ENCODE measurements at places on chromosomes 3 and 15. TPM values are rescaled to one million over a fixed set of nuclear protein-coding genes. Genes with fewer than 3 reads are reported as not detected.
A peak's percentile ranks its signal among the peaks of the same experiment; 100 is the strongest.

- no peak for DNase-seq
Measured at GRCh38 chr3:126270145-126270811, 86.9 kb downstream of the KLF15 start.

- DNase-seq = no peak
Measured at GRCh38 chr3:60445446-60445845, 805.8 kb downstream of the FHIT start.

GRCh38 chr3:100912976-100913545 is 80.2 kb downstream of the ABI3BP start:
- DNase-seq = no peak

- DNase-seq = no peak
Measured at GRCh38 chr3:155763870-155764463, 19.1 kb upstream of the PLCH1 start.

DNA sequence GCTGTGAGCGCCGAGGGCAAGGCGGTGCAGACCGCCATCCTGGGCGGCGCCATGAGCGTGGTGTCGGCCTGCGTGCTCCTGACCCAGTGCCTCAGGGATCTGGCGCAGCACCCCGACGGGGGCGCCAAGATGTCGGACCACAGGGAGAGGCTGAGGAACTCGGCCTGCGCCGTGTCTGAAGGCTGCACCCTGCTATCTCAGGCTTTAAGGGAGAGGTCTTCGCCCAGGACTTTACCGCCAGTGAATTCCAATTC is 2.3 kb downstream of the TLNRD1 start:
- DNase-seq = peak; percentile 46

DNA sequence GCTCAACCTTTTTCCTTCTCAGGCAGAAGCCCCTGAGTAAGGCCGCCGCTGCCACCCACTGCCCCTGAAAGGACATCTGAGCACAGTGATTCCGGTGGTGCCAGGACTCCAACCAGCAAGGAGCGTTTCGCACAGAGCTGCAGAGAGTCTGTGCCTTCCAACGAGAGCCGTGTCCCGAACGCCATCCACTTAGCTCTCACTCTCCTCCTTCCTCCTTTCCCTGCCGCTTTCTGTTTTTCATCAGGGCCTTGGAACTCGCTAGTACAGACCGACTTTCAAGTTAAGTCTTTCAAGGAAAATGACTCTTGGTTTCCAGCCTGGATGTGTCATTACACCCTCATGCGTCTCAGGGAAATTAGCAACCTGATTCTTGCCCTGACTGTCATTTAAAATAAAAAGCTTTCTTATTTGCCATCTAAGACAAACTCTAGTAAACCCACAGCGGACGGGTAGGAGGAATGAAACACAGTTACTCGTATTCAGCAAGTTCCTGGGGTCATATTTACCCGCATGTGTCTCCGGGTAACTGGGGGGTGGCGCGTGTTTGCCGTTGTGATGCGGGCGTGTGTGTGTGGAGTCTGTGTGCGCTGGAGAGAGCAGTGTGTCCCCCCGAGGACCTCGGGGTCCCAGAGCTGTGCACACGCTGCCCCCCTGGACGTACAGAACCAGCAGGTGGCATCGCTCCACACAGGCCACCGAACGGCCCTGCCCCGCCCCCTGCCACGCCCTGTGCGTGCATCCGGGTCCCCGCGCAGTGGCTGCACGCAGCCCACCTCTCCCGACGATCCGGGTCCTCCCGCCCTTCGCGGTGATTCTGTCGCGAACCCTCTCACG is 30.4 kb upstream of the ALDH1A3 start:
- peak; percentile 82 for DNase-seq

GJD2 gene
- total RNA-seq = not detected

HRG gene
- 0.35 TPM for total RNA-seq

TLR9 gene
- total RNA-seq = 0.94 TPM

CAMK2N2 gene
- total RNA-seq = 0.31 TPM

Measured in kidney (tissue), 22 donors.